RWPE1 (cell line): ENCODE measurements at places on chromosomes 2 and 18.

DNA sequence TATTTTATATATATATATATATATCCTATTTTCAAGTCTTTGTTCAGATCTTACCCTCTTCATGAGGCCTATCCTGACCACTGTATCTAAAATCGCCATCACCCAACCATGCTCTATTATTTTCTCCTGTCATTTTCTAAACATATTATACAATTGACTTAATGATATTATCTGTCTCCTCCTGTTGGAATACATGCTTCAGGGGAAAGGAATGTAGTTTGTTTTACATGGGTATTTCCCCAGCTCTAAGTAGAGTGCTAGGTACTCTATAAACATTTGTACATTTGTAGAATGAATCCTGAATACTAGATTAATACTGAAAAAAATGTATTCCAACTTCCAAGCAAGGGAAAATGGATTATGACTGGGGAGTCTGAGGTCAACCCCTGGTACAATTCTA, 26.2 kb downstream of the TTC21B start:
- no peak for DNase-seq

- no peak for DNase-seq
Observed at GRCh38 chr18:199214-199613, 40.9 kb downstream of the USP14 start.

GRCh38 chr2:25109822-25110221, 58.6 kb downstream of the POMC start:
- DNase-seq: no peak

DNA sequence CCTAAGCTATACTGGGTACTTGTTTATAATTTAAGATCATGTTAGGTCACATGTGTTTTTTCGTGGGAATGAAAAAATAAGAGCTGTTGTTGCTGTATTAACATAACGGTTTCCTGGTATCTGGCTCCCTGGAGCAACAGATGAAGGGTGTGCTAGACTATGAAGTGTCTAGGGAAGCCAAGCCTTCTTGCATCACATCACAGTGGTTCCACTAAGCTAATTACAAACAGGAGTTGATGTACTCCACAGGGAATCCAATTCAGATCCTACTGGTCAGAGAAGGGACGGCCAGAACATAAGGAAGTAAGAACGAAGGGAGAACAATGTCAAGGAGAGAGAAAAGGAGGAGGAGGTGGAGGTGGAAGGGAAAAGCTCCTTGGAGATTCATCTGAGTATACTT, 193.0 kb upstream of the CYP26B1 start:
- DNase-seq: no peak
